ENCODE measurements at places on chromosomes 12 and 14. TPM values are rescaled to one million over a fixed set of nuclear protein-coding genes. Genes with fewer than 3 reads are reported as not detected.

- peaks cover 6% of the 10 kb centered on the region for H3K4me1 ChIP-seq
- no peaks in the 10 kb centered on the region for H3K27me3 ChIP-seq
- H3K4me3 ChIP-seq, result no peak overlapping the region
- H3K36me3 ChIP-seq, result no peaks in the 10 kb centered on the region
- no peak overlapping the region for H3K27ac ChIP-seq
- no peak for DNase-seq
Observed at GRCh38 chr12:91432089-91432488, 249.5 kb upstream of the DCN start.

DNA sequence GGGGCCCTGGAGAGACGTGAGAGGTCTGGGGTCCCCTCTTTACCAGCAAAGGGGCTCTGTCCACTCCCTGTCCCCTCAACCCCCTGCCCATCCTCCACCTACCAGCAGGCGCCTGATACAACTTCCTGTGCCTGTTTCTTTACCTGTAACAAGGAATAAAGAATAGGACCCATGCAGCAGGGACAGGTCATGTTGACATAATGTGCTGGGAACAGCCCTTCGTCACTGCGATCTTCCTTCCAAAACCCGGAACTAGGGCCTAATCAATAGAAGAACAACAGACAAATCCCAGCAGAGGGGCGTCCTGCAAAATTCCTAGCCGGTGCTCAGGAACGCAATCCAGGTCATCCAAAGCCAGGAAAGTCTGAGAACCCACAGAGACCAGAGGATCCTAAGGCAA, 32.1 kb downstream of the SCARB1 start:
- H3K36me3 ChIP-seq, result peaks cover 3% of the 10 kb centered on the region
- H3K4me3 ChIP-seq, result no peak overlapping the region
- DNase-seq, result no peak
- H3K27ac ChIP-seq, result no peak overlapping the region

- H3K36me3 ChIP-seq, result peaks cover 2% of the 10 kb centered on the region
- no peaks in the 10 kb centered on the region for H3K4me1 ChIP-seq
- no peak overlapping the region for H3K27ac ChIP-seq
- H3K27me3 ChIP-seq, result peaks cover 14% of the 10 kb centered on the region
- DNase-seq, result no peak
Observed at GRCh38 chr14:104383088-104383995, 196.2 kb upstream of the C14orf180 start.

GRCh38 chr12:113946175-113946574, 19.9 kb downstream of the RBM19 start:
- peaks cover 40% of the 10 kb centered on the region for H3K36me3 ChIP-seq
- DNase-seq, result no peak
- no peaks in the 10 kb centered on the region for H3K27me3 ChIP-seq
- no peaks in the 10 kb centered on the region for H3K4me1 ChIP-seq
- H3K4me3 ChIP-seq, result no peak overlapping the region

The PSME2 gene
- 636 TPM for total RNA-seq

The CCDC63 gene
- total RNA-seq, result not detected

The RESF1 gene
- 112 TPM for total RNA-seq

Measured in activated CD8-positive, alpha-beta T cell treated with anti-CD3 and anti-CD28 coated beads, Interleukin-2, amount 10 ng/mL, durations not matched to agents 7 days and 5 days (primary cell).